ENCODE measurements at places on chromosomes 7 and 10.

DNA sequence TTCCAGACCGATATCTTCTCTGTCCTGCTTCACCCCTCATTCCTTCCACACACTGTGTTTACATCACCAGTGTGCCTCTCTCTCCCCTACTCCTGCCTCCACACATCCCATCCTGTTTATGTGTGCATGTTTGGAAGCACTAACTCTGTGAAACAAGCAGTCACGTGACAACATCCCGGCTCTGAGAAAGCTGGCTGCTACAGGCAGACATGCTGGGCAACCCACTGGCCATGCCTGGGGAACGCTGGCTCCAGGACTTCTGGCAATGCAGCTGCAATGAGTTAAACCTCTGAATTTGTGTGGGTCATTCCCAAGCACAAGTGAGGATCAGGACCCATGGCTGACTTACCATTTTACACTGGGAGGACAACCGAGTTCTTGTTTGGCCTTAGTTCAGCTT, 74.0 kb downstream of the WNT2 start:
- DNase-seq: no peak

- DNase-seq: no peak
These were observed 147.9 kb downstream of the PFKFB3 start for GRCh38 chr10:6350609-6351008.

GRCh38 chr7:47508389-47509380, 73.2 kb downstream of the TNS3 start:
- DNase-seq: no peak

GRCh38 chr10:74081192-74081803, 69.3 kb downstream of the AP3M1 start:
- DNase-seq: peak; percentile 36

DNA sequence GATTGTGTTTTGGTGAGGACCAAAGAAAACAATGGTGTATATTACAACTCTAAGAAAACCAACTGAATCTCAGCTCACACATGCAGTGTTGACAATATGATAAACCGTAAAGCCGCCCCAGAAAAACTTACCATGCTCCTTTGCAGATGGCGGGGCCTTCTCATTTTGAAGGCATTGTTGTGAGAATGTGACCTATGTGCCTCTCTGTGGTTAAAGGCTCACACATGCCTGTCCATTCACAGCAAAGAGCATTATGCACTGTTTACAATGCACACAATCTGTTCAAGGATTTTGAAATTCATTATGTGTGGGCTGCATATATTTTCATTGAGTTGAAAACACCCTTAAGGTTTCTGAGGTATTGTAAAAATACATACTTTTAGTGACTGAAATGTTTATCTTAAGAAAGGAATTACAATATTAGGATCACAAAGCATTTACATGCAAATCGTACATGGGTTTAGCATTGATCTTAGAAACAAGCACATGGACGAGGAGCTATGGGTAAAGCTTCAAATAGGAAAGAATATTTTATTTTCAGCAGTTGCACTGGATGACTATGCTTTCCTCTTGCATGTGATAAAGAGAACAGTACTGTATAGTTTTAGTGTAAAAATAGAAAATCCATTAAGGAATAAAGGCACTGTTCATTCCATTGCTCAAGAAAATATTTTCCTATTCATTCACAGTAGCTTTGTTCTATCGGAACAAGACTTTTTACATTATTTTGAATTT, 334.3 kb downstream of the ARL4A start:
- no peak for DNase-seq

DNA sequence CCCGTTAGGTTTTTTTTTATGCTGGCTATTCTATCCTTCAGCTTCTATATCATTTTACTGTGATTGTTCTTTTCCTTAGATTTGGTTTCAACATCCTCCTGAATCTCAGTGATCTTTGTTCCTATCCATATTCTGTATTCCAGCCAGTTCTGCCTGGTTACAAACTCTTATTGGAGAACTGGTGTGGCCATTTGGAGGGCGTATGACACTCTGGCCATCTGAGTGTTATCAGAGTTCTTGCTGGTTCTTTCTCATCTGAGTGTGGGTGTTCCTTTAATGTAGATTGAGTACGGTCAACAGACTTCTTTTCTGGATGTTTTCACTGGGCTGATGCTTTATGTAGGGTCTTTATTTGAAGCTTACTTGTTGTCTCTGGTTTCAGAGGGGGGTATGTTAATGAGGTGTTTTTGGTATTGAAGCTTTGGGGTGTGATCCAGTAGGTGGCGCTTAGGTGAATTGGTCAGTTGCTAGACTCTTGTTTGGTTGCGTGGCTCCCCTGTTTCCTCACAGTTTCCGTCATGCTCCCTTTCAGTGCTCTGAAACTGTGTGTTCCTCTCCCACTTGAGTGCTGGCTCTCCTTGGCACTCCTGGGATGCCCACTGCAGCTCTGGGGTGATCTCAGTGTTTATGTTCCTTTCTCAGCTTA, 80.7 kb downstream of the FANK1 start:
- no peak for DNase-seq

DNA sequence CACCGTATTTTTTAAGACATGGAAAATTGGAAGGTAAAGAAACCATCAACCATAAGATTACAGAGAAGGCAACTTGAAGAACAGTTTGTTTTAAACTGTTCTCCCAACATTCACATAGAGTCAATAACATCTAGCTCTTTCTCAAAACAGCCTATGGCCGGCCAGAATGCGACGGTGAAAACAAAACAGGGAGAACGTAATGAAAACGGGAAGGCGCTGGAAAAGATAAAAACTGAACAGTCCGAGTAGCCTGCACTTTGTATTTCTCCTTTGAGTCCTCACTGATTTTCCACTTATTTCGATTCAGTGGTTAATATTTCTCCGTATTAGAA, 637 bp downstream of the MICU1 start:
- DNase-seq: no peak
